GM18507 (cell line): ENCODE measurements at places on chromosomes 5 and 9.

GRCh38 chr5:143046314-143046713 is 276.1 kb downstream of the ARHGAP26 start:
- DNase-seq, result no peak

GRCh38 chr5:114418176-114419066 is 56.6 kb downstream of the KCNN2 start:
- DNase-seq, result peak; percentile 4

GRCh38 chr9:110908894-110909293 is 129.4 kb downstream of the LPAR1 start:
- no peak for DNase-seq

GRCh38 chr5:131786036-131786435 is 10.8 kb downstream of the FNIP1 start:
- no peak for DNase-seq

DNA sequence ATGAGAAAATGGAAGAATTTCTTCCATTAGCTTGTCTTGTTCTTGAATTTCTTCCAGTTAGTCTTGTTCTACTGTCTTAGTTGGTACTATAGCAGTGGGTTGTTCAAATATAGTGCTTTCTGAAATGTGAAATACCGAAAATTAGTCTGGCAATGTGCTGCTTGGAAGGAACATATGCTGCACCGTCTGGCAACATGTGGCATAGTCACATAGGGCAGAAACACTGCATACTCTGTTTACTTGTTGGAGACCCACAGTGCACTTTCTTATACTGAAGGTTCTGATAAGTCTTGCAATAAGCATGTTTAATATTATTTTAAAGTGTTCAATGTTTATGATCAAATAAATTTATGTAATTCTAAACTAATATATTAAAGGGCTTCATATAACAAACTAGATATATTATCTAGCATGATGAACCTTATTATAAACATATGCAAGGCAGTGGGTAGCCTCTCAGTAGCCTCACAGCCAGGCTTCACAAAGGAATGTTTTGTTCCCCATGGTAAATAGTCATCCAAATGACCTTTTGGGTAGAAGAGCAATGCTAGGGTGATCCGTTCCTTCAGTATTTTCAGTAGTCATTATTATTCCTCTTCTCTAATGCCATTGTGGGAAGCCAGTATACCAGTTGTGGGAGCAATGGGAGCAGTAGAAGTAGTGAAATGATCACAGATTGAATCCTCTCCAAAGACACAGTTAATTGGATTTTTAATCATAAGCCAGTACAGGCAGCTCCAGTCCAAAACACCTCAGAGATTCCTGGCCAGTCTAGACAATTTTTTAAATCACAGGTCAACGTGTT is 1106.7 kb downstream of the DTWD2 start:
- DNase-seq, result no peak

GRCh38 chr9:110414471-110414870 is 76.8 kb upstream of the TXNDC8 start:
- no peak for DNase-seq

DNA sequence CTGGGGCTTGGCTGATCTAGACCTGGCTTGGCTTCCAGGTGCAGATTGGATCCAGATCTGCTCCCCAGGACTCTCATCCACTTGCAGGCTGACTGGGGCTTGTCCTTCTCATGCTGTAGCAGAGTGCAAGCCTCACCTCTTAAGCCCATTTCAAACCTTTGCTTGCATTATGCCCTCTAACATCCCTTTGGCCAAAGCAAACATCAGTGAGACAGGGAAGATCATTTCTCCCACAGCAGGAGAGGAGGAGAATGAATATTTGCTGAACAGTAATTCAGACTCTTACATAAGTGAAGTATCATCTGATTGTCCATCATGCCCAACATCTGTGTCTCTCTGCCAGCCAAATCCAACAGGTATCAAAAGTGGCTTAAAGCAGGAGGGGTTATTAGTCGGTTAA is 194.9 kb downstream of the C9orf152 start:
- no peak for DNase-seq

- DNase-seq, result no peak
These were observed 40.2 kb downstream of the PLPPR1 start for GRCh38 chr9:101068696-101069095.
